ENCODE measurements at places on chromosomes 6 and 20.

GRCh38 chr6:73694711-73695411, 1.1 kb upstream of the CD109 start:
- no peak for DNase-seq

GRCh38 chr6:43495409-43495941, 14.7 kb downstream of the LRRC73 start:
- no peak for DNase-seq

DNA sequence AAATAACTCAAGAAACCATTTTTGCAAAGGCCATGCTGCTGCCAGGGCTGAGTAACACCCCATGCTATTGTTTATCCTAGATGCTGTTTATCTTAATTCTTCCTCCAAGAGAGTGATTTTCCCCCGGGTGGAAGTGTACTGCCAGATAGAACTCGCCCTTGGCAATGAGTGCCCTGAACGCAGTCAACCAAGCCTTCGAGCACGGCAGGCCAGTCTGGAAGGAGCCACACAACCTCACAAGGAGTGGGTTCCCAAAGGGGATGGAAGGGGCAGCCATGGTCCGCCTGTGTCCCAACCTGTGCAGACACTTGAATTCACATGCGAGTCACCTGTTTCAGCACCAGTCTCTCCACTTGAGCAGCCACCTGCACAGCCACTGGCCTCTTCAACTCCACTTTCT, 31.9 kb downstream of the PNPLA1 start:
- no peak for DNase-seq

GRCh38 chr6:73585566-73586415, 65.0 kb upstream of the EEF1A1 start:
- DNase-seq, result no peak

GRCh38 chr6:54891536-54891935, 45.0 kb downstream of the FAM83B start:
- no peak for DNase-seq

DNA sequence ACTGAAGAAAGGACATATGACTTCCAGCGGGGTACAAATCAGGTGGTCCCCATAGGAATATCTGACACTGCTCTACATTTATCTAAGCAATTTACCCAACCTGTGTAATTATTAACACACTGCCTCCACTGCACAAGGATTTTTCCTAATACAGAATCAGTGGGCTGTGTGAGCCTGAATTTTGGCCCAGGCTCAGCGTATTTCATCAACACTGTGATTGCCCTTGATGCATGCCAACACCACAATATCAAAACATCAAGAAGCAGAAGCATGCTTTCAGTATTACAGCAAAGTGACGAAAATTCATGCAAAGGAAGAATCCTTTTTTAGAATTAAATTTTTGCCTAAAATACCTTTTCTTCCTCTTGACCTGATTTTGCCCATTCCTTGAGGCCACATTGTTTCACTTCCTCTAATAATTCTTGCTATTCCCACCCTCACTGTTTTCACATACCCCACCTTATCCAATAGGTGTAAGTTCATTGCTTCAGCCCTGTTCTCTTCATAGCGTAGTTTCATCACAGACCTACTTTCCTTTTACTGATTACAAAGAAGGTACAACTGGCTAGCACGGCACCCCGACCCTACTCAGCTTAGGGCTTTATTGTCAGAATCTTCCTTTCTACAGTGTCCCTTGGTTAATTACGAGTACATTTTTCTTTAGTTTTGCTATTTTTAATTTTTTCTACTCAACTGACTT, 83.7 kb upstream of the PTCHD4 start:
- no peak for DNase-seq

GRCh38 chr20:13858439-13858838, 73.6 kb downstream of the NDUFAF5 start:
- no peak for DNase-seq

DNA sequence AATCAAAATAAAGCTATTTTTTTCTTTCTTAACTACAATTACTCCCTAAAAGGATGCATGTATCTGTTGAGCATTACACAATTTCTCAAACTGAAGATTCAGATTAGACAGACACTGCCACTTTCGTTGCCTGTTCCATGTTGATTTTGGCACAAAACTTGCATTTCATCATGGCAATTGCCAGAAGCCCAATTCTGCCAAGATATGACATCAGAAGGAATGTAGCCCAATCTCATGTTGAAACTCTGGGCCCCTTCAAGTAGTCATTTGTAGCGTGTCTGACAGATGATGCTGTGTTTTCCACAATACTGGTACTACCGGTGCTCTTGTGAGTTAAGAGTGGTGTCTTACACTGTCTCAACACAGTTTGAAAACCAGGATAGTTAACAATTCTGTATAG, 705.4 kb downstream of the PTPRT start:
- no peak for DNase-seq

DNA sequence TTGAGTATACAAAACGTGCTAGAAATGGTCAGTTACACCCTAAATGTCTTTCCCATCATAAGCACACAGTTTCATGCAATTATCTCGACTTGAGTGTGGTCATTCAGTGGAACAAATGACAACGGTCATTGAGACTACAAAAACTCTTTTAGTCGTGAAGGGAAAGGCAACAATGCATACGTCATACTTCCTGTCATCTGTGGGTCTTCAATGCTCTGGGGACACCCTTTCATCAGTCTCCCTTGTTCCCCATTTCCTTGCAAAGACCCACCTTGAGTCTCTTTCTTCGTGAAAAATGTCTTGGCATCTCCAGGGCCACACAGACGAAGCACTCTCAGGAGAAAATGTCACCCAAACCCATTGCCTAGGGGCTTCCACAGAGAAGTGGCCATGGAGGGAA, 238.5 kb downstream of the GMPR start:
- DNase-seq, result no peak

DNA sequence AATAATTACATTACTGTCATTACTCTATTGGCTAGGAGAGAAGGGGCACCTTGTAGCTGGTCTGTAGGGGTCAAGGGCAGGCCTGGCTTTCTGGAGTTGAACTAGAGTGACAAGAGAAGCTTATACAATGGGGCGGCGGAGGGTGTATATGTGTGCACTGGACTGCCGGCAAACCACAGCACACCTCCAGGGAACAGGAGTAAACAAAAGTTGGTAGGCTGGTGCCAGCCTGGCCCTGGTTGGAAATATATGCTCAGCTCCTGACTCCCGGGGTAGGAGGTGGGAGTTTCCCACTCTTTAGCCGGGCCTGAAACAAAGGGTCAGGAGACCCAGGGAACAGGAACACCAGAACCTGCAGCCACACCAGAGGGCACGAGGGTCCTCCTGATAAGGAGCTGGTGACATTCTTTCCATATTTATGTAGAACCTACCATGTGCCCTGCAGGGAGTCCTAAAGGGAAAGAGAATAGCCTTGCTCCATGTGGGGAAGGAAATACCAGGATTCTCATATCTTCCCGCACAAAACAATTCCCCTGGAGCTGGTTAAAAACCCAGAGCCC, 5.1 kb downstream of the C6orf132 start:
- no peak for DNase-seq

GRCh38 chr6:127997496-127998164, 96.8 kb upstream of the THEMIS start:
- DNase-seq, result no peak

DNA sequence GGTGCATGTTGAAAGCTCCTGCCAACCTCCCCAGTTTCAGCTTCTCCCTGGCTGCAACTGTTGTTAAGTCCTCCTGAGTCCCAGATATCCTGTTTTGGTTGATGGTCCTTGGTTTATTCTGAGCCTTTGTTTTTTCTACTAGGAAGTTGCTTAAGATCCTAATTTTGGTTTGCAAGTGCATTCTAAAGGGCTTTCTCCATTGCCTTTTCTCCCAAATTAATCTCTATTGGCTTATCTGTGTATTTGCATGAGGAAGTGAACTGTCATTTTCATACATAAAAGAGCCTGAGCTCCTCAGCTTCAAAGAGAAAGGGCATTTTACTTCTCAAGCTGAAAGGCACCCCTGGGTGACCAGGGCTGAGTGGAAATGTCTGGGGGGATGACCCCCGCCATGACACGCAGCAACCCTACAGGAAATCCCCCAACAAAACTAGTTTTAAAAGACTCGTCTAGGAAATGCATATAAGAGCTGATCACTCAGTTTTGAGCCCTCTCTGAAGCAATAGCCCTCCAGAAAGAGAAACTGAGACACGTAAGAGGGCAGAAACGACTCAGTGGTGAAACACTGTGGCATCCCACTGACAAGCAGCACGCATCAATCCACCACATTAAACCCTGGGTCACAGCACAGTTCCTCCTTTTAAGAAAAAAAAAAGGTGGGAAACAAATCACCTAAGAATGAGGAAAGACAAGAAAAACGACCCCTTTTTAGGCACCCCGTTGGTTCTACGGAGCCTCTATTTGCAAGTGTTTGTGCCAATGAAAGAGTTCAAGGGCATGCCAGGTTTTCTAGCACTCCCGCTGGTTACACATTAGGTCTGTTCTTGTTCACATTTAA, 140.9 kb downstream of the THBS2 start:
- no peak for DNase-seq

DNA sequence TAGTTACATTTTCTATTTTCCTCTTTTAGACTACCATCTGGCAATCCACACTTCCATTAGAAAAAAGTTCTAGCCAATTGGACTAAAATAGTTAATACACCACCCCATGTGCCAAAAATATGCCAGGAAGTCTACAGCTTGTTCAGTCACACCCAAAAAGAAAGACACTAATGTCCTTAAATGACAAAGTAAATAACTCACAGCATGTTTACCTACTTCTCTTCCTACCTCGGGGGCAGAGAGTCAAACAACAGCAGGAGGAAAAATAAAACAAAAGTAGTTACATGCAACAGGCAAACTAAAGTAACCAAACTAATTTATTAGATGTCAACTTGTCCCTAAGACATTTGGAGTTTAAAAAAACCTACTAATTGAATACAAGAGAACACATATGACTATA, 57.0 kb downstream of the UBE3D start:
- no peak for DNase-seq

DNA sequence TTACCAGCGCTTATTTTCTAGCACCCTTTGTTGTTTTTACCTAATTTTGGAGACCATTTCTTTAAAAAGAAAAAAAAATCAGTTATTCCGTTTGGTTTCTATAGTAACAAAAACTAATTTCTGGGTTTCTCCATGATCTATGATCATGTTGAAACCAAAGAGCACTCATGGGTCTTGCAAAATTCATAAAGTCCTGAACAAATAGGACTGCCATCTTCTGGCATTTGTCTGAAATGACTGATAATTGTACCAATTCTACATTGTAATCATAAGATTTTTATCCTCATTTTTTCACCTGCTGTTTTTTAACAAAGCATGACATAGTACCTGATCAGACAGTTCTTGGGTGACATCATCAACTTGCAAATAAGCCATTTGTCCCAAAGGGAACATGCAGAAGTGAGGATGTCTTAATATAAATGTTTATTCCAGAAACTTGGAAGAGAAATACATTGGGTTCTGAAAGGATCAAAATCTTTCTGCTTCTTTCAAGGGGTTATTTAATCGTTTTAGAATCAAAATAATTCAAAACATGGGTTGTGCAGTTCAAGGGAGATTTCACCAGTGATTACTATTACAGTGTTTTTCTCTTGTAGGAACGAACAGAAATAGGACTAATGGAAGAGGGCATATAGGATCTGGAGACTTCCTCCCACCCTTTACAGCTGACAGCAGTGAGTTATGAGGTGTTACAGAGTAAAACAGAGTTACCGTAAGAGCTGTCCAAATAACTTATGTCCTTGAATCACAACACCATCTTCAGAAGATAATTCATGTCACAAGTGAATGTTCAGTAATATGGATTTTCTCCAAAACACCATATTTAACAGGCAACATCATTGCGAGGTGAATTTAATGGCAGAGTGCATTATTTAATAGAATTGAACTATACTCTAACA, 87.1 kb upstream of the GJE1 start:
- DNase-seq, result no peak

GRCh38 chr6:159118924-159119323, 50.3 kb upstream of the FNDC1 start:
- no peak for DNase-seq

- DNase-seq, result no peak
Measured at GRCh38 chr6:73774311-73774774, 78.3 kb downstream of the CD109 start.

DNA sequence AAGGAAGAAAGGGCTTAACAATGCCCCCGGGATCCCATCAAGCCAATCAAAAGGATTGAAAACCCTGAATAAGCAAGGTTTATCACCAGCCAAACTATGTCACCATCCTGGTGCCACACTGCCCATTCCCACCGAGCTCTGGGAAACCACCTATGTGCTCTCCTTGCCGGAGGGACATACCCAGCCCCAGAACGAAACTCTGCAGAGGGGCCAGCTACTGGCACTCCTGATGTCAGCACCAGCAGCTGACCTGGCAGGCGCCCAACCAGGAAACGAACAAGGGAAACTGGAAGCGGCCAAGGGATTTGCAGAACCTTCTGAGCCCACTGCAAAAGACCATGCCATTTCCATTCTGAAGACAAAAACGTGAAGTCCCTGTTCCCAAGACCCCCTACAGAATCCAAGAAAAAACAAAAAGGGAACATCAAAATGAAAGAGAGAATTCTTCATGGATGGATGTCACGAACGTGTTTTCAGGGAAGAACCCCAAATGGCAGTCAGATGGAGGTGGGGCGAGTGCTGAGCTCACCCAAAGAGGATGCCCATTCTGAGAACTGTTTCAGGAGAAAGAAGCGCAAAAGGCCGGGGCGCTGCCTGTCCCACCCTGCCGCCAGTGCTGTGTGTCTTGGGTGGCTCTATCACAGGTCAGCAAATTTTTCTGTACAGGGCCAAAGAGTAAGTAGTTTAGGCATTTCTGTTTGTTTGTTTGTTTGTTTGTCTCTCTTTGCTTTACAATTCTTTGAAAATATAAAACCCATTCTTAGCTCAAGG, 305.2 kb downstream of the ESR1 start:
- DNase-seq, result no peak

DNA sequence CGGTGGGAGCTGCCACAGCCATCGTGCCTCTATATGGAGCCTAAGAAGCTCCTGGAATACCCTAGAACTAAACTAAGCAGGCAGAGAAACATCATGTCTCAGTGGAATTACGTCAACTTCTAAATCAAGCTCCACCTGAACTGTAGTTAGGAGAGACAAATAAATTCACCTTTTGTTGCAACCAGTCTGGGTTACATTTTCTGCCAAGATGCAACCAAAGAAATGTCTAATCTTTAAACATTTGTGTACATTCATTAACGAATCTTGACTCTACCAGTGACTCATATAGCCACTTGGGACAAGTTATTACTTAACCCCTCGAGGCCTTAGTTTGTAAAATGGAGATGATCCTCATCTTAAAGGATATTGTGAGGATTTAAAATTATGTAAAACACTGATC, 8.9 kb downstream of the PTPRK start:
- DNase-seq, result no peak

- no peak for DNase-seq
Measured at GRCh38 chr6:160795721-160796120, 93.7 kb downstream of the PLG start.

GRCh38 chr6:27752038-27752885, 159.9 kb downstream of the OR2B2 start:
- DNase-seq, result peak; percentile 25

All from activated T-cell treated with anti-CD3 and anti-CD28 coated beads for 48 hours (primary cell).